Stimulated activated CD8-positive, alpha-beta memory T cell treated with anti-CD3 and anti-CD28 coated beads, Interleukin-12 subunit alpha, Interleukin-12 subunit beta, amount 100 ng/mL, for 4 hours (primary cell): ENCODE measurements at places on chromosomes 4 and X.

DNA sequence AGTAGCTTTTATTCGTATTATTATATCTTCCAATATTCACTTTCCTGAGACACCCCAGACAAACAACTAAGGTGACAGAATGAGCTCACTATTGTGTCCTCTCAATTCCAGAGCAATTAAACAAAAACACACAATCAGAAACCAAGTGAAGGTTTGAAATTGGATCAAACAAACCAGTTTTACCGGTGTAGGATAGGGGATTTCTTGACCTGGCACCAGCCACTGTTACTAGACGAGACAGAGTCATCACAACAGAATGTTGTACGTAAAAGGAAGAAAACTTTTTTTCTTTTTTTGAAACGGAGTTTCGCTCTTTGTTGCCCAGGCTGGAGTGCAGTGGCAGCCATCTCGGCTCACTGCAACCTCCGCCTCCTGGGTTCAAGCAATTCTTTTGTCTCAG is 43.7 kb downstream of the LDOC1 start:
- no peak for DNase-seq

- no peak for DNase-seq
Observed at GRCh38 chr4:8614365-8615193, 22.0 kb downstream of the CPZ start.

GRCh38 chr4:144739511-144740033 is 93.6 kb downstream of the HHIP start:
- no peak for DNase-seq

DNA sequence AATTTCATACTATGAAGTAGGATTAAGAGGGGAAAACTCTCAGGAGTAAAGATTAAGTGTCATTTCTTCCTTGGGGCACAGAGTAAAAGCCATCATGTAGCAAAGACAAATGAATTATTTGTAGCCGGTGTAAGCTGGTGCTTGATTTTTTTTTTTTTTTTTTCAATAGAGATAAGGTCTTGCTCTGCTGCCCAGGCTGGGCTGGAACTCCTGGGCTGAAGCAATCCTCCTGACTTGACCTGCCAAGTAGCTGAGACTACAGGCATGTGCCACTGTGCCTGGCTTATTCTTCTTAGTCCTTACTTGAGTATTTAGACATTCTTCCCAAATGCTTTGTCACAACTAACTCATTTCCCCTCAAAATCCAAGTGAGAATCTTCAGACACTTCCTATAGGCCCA is 125.7 kb downstream of the STOX2 start:
- no peak for DNase-seq
